Fibroblast of upper back skin (primary cell): ENCODE measurements at places on chromosomes 6 and 20.

- DNase-seq, result no peak
Observed at GRCh38 chr20:58192567-58192966, 35.9 kb downstream of the ANKRD60 start.

DNA sequence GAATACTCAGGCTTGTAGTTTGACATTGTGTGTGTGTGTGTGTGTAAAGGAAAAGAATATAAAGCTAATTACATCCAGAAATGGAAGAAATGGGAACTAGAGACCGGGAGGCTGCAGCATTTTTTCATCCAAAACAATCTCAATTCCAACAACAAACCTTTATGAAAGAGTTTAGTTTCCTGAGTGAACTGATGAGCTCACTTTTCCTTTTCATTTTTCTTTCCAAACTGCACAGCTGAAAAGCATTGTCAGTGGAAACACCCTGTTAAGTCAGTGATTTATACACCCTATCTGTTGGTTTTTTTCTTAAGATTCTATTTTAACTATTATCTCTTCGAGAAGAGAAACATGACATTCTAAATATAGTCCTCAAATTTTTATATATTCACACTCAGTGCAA, 130.9 kb downstream of the RFPL4B start:
- no peak for DNase-seq

GRCh38 chr6:170178561-170179477, 112.1 kb downstream of the DLL1 start:
- peak; percentile 7 for DNase-seq

GRCh38 chr6:113291751-113292445, 565.2 kb upstream of the MARCKS start:
- peak; percentile 59 for DNase-seq

DNA sequence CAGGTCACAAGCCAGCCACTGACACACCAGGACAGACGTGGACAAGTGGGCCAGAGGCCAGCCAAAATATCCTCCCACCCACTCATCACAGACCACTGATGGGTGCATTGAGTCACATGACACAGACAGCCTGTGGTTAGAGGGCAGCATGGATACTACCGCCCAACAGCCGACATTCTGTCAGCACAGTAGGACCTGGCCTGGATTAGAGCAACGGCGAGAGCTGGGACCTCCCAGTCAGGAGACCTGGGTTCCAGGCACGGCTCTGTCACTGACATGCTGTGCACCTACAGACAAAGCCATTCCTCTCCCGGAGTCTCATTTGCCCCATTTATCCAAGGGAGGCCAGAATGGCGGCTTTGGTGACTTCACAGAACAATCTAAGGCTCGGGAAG, 8.0 kb downstream of the ZNF335 start:
- DNase-seq, result no peak

GRCh38 chr6:163668061-163668426, 253.5 kb downstream of the QKI start:
- DNase-seq, result no peak

- no peak for DNase-seq
Observed at GRCh38 chr6:97978855-97979271, 695.8 kb upstream of the MMS22L start.

DNA sequence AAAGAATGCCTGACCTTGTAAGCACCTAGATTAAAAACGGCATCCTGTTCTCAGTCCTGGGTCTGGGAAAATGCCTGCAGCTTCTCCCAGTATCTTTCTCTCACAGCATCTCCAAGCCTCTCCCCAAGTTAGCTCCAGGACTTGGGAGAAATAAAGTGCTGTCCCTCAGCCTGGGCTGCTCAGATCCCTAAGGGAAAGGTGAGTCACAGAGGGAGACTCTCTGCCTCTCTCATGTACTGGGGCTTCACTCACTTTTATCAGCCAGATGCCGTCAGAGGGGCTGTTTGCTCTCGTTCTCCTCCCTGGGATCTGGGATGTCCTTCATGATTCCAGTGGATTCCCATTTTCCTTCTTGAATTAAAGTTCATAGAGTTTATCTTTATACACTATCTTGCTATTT, 293.6 kb downstream of the COL12A1 start:
- no peak for DNase-seq

DNA sequence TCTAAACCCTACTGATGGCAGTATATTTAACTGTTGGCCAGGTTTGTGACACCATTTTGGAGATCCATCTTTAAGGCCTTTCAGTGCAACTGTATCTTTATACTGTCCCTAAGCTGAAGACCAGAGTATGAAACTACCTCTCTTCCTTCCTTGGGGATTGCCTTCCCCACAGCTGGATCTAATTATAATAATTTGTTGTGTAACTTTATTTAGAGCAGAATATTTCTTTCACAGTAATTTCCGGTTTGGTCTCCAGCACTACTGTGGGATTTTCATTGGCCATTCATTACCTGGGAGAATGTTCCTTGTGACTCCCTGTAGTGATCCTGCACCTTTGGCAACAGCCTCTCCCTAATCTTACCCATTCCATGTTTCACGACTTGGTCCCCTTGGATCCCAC, 75.2 kb downstream of the AKAP7 start:
- peak; percentile 41 for DNase-seq

- DNase-seq, result no peak
Observed at GRCh38 chr6:11364971-11365397, 132.5 kb upstream of the NEDD9 start.

DNA sequence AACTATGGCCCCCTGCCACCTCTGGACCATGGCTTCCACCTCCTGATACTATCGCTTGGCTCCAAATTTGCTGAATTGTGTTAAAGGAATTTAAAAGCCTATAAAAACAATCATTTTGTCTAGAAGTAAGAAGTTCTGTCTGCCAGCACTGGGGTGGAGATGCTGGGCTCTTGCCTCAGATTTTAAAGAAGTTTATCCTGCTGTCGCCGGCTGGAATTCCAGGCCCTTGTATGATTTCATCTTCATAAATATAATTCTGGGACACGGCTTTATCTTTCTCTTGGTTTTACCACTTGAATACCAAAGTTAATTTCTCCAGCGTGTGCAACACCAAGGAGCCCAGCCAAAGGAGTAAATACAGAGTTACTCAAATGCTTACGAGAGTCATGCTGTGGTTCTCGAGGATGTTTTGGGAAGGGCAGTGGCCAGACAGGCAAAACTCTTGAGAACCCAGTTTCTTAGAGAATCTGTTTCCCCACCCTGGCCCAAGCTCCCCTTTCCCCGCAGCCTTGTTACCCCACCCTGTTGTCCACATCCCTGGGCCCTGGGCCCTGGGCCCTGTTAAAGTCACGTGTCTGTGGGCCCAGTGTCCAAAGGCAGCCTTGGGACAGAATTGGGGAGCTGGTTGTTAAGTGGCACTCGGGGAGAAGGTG, 31.9 kb downstream of the C6orf89 start:
- peak; percentile 90 for DNase-seq

GRCh38 chr6:149897855-149898744, at the start of gene RAET1E:
TSS of gene RAET1E (minus strand) at chr6:149898113. CDS start at chr6:149890901, 7,212 bp downstream.
- DNase-seq, result no peak

DNA sequence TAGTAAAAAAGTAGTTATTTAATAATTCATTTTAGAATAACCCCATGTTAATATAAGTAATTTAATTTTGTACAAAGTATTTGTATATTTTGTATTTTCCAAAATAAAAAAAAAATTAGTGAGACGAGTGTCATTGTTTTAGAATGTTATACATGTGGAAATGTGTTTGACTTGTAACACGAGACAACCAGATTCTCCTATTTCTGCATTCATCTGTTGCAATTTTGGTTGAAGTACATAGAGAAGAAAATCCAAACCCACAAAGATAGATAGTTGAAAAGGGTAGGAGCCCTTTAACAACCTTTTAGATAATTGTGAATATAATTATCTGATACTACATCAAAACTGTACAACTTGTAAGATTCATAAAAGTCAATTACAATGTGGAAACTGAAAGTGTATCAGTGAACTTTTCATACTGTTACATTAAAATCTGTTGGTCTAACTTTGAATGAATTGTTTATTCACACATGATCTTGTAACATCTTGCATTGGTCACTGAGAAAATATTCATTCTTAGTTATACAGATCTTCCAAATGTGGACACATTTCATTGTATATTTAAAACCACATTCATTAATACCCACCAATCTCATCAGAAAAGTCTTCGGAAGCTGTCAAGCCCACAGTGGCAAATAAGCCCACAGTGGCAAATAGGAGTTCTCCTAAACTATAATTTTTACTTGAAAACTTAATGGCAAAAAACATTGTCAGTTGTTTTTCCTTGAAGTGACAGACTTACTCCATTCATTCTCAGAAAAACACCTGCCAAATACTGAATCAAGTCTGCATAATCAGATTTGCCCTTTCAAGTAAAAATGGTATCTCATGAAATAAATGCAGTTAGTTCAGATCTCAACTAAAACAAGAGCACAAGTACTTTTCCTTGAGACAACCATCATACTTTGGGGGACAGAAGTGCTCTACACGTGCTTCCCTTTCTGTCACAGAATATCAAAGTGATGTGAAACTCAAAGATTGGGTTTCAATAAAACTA, 52.8 kb downstream of the FKBP5 start:
- DNase-seq, result no peak

- DNase-seq, result no peak
Observed at GRCh38 chr20:47346172-47346571, 10.3 kb downstream of the ZMYND8 start.

- no peak for DNase-seq
Observed at GRCh38 chr20:8306937-8307336, 174.9 kb downstream of the PLCB1 start.

- peak; percentile 99 for DNase-seq
Observed at GRCh38 chr6:146914489-146915483, 289.4 kb upstream of the STXBP5 start.

DNA sequence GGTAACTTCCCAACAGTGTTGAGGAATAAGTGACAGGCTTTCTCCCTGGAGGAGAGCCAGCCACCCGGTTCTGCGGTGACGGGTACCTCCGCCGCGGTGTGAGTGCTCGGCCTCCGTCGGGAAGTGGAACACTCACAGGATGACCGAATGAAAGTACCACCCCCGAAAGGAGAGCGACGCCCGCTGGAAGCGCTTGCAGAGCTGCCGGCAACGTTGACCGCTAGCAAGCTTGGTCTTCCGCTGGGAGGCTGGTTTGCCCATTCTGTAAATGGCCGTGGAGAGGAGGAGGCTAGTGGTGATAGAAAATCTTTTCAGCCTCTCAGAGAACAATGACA, 614 bp upstream of the TMEM242 start:
- DNase-seq, result peak; percentile 78

DNA sequence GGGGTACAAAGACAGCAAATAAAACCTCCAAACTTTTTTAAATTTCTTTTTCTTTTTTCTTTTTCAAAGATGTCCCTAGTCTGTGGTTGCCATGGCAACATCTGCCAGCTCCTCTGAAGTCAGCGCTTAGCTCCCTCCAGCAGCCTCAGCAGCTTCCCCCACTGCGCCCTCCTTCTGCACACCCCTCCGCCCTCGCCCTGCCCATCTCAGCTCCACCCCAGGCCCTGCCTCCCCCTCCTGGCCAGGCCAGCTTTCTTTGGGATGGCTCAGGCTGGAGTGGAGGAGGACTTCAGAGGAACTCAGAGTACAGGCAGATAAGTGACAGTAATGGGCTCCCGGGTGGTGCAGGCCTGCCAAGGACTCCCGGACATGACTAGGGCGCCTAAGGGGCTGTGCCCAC, 104.6 kb downstream of the LRFN2 start:
- no peak for DNase-seq

DNA sequence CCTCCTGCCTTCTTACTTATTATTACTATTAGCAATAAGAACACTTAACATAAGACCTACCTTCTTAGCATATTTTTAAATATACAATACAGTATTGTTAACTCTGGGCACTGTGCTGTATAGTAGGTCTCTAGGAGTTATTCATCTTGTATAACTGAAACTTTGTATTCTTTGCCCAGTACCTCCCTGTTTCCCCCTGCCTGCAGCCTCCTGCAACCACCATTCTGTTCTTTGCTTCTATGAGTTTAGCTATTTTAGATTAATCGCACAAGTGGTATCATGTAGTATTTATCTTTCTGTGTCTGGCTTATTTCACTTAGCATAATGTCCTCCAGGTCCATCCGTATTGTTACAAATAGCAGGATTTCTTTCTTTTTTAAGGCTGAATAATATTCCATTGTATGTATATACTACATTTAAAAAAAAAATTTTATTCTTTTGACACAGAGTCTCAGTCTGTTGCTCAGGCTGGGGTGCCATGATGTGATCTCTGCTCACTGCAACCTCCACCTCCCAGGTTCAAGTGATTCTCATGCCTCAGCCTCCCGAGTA, 4.4 kb downstream of the C6orf89 start:
- no peak for DNase-seq

GRCh38 chr6:168050225-168050880, 28.7 kb downstream of the FRMD1 start:
- DNase-seq, result no peak

DNA sequence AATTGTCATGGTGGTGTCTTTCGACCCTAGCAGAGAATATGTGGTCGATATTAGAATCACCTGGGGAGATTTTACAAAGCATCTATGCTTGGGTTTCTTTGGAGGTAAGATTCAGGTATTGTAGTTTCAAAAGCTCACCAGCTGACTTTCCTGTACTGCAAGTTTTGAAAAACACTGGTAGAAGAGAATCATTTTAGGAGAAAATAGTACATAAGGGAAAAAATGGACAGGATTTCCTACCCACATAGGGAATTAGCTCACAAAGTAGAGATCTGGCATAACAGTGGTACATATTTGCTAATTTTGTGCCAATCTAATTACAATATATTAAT, 27.4 kb upstream of the ABT1 start:
- DNase-seq, result no peak

GRCh38 chr6:14824484-14825275, 421.2 kb upstream of the JARID2 start:
- DNase-seq, result no peak

DNA sequence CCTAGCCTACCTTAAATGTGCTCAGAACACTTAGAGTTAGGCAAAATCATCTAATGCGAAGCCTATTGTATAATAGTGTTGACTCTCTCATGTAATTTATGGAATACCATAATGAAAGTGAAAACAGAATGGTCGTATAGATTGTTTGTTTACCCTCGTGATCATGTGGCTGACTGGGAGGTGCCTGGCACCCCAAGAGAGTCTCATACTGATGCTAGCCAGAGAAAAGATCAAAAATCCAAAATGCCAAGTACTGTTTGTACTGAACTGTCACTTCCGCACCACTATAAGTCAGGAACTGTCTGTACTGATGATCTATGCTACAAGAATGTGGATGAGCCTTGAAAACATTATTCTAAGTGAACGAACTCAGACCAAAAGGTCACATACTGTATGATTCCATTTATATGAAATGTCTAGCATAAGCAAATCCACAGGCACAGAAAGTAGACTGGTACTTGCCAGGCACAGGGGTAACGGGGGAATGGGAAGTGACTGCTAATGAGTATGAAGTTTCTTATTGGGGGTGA, 22.4 kb downstream of the ZMYND8 start:
- peak; percentile 94 for DNase-seq

- no peak for DNase-seq
Observed at GRCh38 chr6:157732007-157732406, 91.0 kb upstream of the SNX9 start.

DNA sequence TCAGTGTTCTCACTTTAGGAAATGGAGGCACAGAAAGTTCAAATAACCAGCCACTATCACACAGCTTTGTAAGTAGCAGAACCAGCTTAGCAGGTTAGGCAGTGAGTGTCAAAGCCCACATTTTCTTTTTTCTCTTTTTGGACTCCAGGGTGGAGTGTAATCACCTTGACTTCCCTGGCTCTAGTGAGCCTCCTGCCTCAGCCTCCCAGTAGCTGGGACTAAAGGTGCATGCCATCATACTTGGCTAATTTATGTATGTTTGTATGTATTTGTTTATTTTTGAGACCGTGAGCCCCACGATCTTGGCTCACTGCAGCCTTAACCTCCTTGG, 7.8 kb upstream of the NCOA3 start:
- no peak for DNase-seq
